Foreskin keratinocyte (primary cell): ENCODE measurements at places on chromosomes 2 and 18.
A peak's percentile ranks its signal among the peaks of the same experiment; 100 is the strongest.

GRCh38 chr2:86274265-86274917 lies 63.0 kb downstream of the REEP1 start:
- peak; percentile 46 for DNase-seq

- DNase-seq, result no peak
These were observed 6.2 kb downstream of the PXDN start for GRCh38 chr2:1738163-1738562.

- no peak for DNase-seq
These were observed 108.7 kb downstream of the XRCC5 start for GRCh38 chr2:216217904-216218260.

DNA sequence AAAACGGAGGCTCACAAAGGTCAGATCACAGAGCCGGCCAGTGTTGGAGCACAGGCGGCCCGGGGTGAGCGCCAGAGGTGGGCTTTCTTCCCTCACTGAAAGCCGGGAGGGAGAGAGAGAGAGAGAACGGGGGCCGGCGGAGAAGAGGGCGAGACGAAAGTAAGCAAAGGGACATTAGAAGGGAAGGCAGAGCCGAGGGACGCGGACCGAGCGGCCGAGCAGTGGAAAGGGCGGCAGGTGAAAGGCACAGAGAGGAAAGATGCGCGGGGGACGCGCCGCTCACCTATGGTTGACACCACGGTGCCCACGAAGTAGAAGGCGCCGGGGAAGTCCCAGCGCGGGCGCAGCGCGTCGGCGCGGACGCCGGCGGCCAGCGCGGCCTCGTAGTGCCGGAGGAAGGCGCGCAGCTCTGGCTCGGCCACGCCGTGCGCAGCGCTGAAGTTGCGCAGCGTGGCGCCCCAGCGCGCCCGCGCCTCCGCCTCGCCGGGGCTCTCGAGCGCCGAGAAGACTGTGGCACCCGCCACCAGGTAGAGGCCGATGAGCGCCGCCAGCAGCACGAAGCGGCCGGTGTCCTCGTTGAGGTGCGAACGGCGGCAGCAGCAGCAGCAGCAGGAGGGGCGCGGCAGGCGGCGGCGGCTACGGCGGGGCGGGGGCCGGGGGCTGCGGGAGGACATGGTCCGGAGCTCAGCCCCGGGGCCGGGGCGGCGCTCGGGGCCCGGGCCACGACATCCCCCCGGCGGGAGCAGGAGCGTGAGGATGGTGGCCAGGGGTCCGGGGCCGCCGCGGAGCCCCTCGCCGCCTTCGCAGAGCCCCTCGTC lies 166.9 kb downstream of the MSH2 start:
- no peak for DNase-seq

GRCh38 chr18:69213842-69214241 lies 186.8 kb upstream of the DOK6 start:
- DNase-seq, result no peak

- peak; percentile 91 for DNase-seq
These were observed 19.4 kb downstream of the DOK1 start for GRCh38 chr2:74573747-74574562.

DNA sequence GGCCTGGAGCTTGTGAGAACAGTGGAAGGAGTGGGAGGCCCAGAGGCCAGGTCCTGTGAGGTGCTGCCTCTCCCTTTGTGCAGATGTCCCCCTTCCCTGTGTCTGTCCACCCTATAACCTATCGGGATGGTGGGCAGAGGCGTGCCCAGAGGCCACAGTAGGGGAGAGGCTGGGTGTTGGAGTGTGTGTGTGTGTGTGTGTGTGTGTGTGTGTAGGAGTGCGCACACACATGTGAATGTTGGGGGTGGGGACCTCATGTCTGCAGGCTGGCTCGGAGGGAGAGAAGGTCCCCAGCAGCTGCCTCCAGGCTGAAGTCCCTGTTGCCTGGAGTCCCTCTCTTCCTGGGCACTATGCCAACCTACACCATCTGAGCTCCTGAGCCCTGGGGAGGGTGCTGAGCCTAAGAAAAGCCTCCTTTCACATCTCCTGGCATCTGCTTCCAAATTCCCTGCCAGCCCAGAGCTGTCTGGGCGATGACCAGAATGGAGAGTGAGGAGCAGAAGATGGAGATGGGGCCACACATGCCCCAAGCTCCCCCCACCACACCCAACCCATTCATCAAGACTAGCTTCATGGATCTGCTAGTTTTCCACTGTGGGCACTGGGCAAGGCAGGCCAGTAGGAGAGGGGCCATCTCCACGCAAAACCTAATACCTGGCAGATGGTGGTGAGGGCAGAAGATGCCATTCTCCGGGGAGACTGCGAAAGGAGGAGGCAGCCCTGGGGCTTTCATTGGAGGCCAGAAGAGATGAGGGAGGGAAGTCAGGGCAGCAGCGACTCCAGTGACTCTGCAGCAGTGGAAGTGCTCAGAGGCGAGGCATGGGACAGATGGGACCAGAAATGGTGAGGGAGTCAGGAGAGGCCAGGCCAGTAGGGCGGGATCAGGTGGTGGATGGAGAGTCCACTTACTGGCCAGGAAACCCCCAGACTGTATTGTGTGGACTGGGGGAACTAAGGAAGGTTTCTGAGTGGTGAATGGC lies 20.3 kb downstream of the KCNK3 start:
- DNase-seq, result no peak

- DNase-seq, result no peak
These were observed 38.4 kb downstream of the LAMA1 start for GRCh38 chr18:7079231-7079630.

DNA sequence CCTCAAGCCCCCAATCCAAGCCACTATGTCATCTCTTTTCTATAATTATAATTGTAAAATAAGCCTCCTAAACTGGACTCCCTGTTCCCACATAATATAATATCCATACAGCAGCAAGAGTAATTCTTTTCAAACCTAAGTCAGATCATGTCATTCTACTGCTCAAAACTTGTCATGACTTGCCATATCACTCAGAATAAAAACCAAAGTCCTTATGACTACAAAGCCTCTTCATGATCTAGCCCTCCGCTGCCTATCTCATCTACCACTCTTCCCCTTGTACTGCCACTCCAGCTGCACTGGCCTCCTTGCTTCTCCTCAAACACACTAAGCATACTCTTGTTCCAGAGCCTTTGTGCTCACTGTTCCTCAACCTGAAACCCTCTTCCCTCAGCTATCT lies 69.9 kb downstream of the MEMO1 start:
- DNase-seq, result peak; percentile 83

DNA sequence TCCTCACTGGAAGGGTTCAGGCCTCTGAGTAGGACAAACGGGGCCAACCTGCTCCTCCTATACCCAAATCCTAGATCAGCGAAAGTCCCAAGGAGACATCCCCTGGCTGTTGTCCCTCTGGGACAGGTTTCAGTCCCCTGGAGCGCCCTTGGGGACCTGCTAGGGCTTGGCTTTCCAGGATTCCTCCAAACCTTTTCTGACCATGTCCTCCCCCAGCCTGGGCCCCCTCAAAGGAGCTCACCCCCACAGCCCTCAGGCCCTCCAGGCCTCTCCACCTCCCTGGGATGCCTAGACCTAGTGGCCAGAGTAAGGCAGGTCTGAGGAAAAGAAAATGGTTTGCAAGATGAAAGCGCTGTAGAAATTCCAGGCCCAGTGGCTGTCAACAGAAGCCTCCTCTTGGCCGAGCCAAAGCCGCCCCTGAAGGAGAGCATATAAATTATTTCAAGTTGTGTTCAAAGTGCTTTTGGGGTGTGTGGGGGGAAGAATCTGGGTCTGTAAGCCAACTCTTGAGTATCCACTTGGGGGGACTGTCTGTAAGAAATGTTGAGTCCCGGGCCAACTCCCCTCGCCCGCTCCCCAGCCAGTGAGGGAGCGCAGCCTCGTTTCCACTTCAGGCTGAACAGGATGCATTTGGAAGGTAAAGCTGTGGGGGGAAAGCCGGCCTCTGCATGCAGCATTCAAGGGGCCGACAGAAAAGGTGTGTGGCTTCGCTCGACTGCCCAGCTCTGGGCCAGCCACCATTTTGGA lies 158.6 kb downstream of the DYSF start:
- DNase-seq, result no peak

GRCh38 chr2:161631855-161632391 lies 7.7 kb downstream of the SLC4A10 start:
- DNase-seq, result no peak

GRCh38 chr2:68043032-68043431 lies 19.8 kb downstream of the C1D start:
- no peak for DNase-seq

GRCh38 chr2:121555008-121555407 lies 24.3 kb downstream of the RNU4ATAC start:
- DNase-seq, result no peak

DNA sequence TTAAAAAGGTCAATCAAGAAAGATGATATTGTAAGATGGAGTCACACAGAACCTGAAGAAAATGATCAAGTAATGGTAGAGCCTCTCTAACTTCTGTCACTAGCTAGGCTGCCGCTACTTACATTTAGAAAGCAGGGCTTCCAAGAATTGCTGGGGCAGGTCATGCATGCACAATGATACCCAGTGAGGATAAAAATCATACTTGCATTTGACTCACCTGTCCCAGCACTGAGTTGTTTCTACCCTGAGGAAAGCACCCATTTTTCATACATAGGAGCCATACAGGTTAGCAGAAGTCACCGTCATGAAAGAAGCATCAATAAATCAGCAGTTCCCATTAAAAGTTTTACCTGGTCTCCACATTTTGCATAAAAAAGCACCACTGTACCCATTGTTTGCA lies 662.3 kb upstream of the FANCL start:
- no peak for DNase-seq

- no peak for DNase-seq
These were observed 1233.6 kb upstream of the TMEFF2 start for GRCh38 chr2:193428336-193428818.

DNA sequence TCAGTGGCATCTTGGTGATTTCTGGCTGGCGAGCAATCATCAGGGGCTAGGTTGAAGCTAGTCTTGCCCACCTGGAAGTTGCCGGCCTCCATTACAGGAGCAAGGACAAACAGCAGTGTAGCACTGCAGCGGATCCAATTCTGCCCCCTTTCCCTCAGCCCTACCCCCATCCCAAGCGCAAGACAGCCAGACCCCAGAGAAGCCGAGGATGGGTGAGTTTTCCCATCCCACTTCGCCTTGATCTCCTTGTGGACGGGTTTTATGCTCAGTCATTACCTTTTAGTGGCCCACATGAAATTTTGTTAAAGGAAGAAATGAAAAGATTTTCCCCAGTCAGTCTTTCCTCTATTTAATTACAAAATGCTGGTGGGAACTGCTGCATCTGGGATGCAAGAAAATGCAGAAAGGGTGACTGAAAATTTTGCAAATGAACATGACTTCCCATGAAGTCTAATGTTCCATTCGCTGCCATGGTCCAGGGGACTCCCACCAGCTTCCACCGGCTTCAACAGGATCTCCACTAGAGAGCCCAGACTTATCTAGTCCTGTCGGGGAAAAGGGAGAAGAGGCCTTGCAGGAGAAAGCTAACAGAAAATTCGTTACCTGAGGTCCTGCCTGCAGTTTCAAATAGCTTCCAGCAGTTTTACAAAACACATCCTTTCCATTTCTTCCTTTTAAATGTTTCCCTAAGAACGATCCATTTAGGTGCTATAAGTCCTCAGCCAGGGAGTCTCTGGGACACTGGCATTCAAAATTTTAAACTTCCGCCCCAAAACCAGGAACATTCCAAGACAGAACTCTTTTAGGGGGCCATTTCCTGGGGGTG lies 1.9 kb upstream of the HOXD9 start:
- no peak for DNase-seq

- no peak for DNase-seq
These were observed 30.0 kb upstream of the PLA2R1 start for GRCh38 chr2:160092445-160092844.

DNA sequence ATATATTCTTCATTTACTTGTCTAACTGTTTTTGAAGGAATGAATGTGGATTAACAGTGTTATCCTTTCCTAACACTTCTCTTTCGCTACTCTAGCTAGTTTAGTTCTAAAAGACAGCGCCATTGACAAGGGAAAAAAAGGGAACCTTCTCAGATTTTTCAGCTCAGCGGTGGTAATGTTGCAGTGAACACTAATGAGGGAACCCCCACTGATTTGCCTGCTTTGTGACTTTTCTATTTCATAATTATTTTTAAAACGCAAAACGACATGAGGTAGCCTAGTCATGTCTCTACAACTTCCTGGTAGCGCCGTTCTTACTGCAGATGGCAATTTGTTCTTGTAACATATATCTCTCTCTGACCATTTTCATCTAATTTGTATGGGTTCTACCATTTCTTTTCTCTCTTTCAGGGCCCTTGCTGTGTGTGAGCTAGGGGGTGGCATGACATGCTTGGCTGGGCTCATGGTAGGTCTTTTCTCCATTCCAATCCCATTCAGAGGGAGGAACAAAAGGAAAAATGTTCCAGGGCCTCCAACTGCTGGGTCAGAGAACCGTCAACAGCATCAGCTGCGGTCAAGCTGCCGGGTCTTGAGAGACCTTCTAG lies 235.5 kb upstream of the SIX3 start:
- no peak for DNase-seq

DNA sequence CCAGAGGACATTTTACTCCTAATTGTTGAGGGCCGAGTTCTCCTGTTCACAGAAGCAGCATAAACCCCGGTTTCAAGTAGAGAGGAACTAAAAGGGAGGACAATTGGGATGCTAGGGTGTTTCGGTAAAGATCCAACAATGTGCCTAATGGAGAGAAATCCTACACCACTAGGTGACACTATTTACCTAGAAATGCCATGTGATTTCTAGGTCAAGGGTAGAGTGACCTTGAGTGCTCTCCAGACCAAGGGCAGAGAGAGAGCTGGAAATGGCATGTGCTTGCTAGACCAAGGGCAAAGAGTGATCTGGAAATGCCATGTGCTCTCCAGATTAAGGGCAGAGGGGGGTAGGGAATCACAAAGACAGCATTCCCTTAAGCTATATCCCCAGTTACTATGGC lies 472.0 kb downstream of the DCDC2C start:
- no peak for DNase-seq

- DNase-seq, result no peak
These were observed 467.7 kb downstream of the THSD7B start for GRCh38 chr2:137233091-137233490.

GRCh38 chr18:45386041-45386655 lies 229.1 kb upstream of the SLC14A2 start:
- peak; percentile 26 for DNase-seq

GRCh38 chr18:29003194-29003593 lies 826.3 kb upstream of the CDH2 start:
- no peak for DNase-seq
